ENCODE measurements at places on chromosomes 3 and 15.

DNA sequence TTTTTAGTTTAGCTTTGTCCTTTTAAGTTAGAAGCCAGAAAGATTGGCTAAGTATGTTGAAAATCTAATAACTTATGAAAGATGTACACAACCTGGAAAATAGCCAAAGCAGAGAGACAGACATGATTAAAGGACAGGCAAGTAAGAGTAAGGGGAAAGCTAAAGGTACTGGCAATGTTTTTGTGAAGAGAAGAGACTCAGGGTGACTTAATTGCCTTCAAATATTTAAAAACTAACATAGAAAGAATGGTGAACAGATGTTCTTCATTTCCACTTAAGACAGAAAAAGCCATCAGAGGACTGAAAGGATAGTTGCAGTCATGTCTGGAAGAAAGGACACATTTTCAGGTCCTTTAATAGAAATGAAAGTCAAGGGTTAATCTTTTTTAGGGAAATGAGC, 68.8 kb downstream of the ZNF385D start:
- DNase-seq, result no peak

- no peak for DNase-seq
Observed at GRCh38 chr3:19970327-19970726, 23.4 kb downstream of the RAB5A start.

GRCh38 chr15:100770661-100771584, 108.7 kb upstream of the ALDH1A3 start:
- no peak for DNase-seq

DNA sequence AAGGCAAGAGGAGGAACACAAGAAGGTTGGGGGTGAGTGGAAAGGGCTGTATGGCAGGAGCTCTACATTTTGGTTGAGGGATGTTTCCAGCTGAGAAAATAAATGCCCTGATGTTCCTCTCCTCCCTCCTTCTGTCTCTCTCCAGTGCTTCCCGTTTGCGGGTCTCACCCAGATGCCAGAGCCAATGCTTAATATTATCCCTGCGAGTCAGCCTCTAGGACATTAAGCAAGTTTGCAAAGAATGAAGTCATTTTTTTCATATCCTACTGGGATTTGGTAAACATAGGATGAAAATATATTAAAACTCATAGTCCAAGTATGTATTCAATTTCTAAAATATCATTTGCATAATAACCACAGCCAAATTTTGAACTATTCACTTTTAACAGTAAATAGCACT, 295.9 kb downstream of the CADM2 start:
- no peak for DNase-seq

DNA sequence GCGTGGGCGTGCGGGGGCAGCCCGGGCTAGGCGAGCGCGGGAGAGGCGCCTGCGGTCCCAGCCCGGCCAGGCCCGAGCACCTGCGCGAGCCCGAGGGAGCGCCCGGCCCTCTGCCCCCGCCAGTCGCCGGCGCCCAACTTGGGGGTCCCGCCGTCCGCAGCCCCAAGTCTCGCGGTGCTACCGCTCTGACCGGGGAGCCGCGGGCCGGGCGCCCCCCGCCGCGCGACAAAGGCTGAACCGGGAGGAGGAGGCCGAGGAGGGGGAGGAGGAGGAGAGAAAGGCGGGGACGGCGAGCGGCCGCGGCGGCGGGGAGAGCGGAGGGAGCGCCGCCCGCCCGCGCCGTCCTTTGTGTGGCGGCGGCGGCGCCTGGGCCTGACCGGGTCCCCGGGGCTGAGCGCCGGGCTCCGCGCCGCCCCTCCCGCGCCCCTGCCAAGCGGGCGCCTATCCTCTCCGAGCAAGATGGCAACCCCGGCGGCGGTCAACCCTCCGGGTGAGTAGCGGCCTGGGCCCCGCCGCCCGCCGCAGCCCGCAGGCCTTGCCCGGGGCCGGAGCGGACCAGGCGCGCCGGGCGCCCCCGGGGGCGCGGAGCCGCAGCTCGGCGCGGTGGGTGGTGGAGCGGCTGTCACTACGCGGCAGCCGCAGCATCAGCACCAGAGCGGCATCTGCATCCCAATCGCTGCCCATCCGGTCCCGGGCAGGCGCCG, at the start of gene ARNT2:
TSS of gene ARNT2 (plus strand) at position 326 of the 704 bp plus-strand sequence. CDS start at position 460, 134 bp downstream.
- DNase-seq, result no peak

GRCh38 chr15:87144775-87145174, 1065.1 kb downstream of the AGBL1 start:
- no peak for DNase-seq

GRCh38 chr3:161920196-161920595, 423.6 kb downstream of the OTOL1 start:
- DNase-seq, result no peak

DNA sequence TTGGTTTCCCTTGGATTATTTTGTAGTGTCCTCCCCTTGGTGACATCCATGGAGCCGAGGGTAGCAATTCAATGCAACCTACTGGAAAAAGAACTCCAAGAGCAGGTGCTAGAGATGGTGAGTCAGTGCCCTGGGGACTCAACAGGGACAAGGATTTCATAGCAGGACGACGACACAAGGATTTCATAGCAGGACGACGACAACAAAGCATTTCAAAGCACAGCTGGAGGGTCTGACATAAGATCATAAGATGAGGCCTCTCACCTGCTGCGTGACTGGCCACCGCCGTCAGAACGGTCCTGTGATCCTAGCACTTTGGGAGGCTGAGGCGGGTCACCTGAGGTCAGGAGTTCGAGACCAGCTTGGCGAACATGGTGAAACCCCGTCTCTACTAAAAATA, 22.5 kb downstream of the NRROS start:
- no peak for DNase-seq

DNA sequence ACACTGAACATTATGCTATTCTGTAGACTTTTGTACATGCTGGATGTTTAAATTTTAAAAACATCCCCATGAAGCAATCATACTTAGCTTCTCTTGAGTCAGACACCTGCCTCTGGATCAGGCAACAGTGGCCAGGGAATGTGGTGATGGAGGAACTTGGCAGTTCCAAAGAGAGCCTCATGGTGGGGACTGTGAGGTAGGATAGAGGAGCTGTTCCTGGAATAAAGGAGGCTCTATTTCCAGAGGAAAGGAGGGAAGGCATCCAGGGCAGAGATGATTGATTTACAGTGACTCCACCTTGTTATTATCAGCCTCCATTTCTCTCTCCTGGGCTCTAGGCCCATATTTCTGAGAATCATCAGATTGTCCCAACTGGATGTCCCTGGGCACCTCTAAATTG, 35.0 kb upstream of the ABHD17C start:
- DNase-seq, result no peak

DNA sequence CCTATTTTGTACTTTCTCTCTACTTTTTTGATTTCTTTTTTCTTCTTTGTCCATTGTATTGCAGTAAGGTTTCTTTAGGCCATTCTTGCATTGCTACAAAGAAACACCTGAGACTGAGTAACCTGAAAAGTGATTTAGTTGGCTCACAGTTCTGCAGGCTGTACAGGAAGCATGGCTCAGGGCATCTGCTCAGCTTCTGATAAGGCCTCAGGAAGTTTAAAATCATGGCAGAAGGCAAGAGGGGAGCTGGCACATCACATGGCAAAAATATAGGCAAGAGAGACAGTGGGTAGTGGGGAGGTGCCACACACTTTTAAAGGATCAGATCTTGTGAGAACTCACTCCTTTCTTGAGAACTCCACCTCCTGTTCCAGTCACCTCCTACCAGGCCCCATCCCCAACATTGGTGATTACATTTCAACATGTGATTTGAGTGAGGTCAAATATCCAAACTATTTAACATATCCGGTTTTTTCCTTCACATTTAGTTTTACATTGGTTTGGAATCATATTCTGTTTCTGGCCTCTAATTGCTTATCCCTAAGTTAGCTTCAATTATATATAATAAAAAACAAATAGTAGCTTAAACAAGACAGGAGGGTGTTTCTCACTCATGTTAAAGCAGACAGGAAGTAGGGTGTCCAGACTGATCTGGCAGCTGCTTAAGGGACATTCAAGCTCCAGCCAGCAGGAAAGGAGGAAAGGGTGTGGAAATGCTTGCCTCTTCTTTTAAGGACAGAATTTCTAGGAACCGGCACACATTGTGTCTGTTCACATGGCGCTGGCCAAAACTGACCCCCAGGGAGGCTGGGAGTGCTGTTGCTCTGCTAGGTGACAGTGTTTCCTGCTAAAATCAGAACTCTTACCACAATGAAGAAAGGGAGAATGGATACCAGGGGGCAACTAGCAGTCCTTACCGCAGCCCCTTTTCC, 28.8 kb upstream of the SKOR1 start:
- no peak for DNase-seq

- DNase-seq, result no peak
Observed at GRCh38 chr3:182906036-182906435, 74.3 kb downstream of the DCUN1D1 start.

GRCh38 chr3:67655364-67656121, 1.1 kb upstream of the SUCLG2 start:
- DNase-seq, result peak; percentile 63

DNA sequence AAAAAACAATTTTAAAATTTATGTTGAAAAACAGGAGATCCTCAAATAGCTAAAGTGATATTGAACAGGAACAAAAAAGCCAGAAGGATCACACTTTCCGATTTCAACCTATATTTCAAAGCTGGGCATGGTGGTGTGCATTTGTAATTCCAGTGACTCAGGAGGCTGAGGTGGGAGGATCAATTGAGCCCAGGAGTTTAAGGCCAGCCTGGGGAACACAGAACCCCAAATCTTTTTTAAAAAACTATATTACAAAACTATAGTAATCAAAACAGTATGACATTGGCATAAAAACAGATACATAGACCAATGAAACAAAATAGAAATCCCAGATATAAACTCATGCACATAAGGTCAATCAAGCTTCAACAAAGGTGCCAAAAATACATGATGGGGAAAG, 68.4 kb downstream of the MEX3B start:
- no peak for DNase-seq

- DNase-seq, result no peak
Observed at GRCh38 chr3:108907194-108907593, 46.5 kb downstream of the GUCA1C start.

Measured in stimulated activated CD8-positive, alpha-beta memory T cell treated with anti-CD3 and anti-CD28 coated beads, Interleukin-7, amount 100 ng/mL, for 4 hours (primary cell).